ENCODE measurements at places on chromosomes 4 and X. TPM values are rescaled to one million over a fixed set of nuclear protein-coding genes. Genes with fewer than 3 reads are reported as not detected.

Gene POU3F4
- total RNA-seq = not detected

DNA sequence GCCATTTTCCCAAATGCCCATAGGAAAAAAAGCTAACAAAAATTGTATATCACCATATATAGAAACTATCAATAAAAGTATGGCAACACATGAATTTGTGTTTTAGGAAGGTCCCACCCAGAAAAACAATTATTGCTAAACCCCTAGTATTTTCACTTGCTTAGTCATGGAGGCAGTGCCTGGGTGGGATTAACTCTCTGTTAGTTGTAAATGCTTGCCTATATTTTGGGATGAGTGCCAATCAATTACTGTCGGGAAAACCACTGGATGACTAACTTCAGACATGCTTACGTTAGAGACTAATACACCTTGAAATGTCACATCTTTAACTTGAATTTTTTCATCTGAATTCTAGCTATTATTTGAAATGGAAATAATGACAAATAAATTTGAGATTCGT is 33.9 kb downstream of the TMPRSS11A start:
- no peaks in the 10 kb centered on the region for H3K4me1 ChIP-seq
- H3K27ac ChIP-seq = no peak overlapping the region
- DNase-seq = no peak
- H3K27me3 ChIP-seq = no peaks in the 10 kb centered on the region

GRCh38 chr4:94804650-94805049 is 46.9 kb downstream of the BMPR1B start:
- no peak overlapping the region for H3K4me3 ChIP-seq
- no peak overlapping the region for H3K27ac ChIP-seq
- H3K36me3 ChIP-seq = no peaks in the 10 kb centered on the region
- H3K4me1 ChIP-seq = no peaks in the 10 kb centered on the region
- no peak for DNase-seq

Gene PRSS12
- total RNA-seq = not detected

Gene CDKL5
- 2.6 TPM for total RNA-seq

DNA sequence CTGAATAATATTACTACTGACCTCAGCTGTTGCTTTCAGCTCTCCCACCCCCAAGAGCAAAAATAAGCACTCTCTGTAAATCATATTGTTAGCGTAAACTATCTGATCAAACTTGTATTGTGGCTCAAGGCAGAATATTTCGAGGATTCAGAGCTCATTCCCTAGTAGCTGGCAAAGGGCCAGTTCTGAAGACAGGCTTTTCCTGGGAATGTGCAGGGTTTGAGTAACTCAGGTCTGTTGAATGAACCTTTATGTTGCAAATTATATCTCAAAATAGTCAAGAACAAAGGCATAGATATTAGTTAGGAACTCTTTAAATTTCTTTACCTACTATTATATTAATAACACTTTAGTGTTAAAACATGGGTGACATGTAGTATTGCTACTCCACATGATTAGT is 454.9 kb downstream of the CCSER1 start:
- no peaks in the 10 kb centered on the region for H3K4me1 ChIP-seq
- H3K27me3 ChIP-seq = no peaks in the 10 kb centered on the region
- no peak overlapping the region for H3K27ac ChIP-seq
- no peaks in the 10 kb centered on the region for H3K36me3 ChIP-seq
- no peak for DNase-seq
- no peak overlapping the region for H3K4me3 ChIP-seq

Gene CD99L2
- 14.7 TPM for total RNA-seq

DNA sequence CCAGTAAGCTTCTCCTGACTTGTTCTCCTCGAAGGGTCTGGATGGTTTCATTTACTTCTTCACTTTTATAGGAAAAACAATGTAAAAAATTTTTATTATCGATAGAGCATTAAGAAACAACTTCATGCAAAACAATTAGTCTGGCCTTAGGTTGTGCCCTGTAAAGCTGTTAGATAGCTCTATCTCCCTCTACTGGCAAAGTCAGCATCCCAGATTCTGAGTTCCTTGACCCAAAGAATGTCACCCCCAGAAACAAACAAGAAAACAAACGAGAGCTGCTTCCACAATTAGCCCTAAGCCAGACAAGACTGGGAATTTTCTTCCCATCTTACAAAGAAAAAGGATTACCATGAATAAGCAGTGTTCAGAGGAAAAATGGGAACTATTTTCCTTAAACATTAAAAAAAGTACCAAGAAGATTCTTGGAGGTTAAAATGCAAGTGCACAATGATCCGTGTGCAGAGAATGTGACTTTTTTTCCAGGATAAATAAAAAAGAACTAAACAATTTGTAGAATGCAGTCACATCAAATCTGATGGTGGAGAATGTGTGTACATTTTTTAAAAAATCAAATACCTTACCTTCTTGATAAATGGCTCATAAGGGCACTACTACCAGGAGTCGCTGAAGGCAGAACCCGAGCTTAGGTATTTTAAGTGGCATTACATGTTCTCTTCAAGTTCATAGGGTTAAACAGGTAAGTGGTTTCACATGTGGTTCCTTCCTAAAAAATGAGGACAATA is 293.2 kb downstream of the FBXO8 start:
- no peak overlapping the region for H3K27ac ChIP-seq
- no peak for DNase-seq
- no peaks in the 10 kb centered on the region for H3K27me3 ChIP-seq
- H3K4me1 ChIP-seq = no peaks in the 10 kb centered on the region

DNA sequence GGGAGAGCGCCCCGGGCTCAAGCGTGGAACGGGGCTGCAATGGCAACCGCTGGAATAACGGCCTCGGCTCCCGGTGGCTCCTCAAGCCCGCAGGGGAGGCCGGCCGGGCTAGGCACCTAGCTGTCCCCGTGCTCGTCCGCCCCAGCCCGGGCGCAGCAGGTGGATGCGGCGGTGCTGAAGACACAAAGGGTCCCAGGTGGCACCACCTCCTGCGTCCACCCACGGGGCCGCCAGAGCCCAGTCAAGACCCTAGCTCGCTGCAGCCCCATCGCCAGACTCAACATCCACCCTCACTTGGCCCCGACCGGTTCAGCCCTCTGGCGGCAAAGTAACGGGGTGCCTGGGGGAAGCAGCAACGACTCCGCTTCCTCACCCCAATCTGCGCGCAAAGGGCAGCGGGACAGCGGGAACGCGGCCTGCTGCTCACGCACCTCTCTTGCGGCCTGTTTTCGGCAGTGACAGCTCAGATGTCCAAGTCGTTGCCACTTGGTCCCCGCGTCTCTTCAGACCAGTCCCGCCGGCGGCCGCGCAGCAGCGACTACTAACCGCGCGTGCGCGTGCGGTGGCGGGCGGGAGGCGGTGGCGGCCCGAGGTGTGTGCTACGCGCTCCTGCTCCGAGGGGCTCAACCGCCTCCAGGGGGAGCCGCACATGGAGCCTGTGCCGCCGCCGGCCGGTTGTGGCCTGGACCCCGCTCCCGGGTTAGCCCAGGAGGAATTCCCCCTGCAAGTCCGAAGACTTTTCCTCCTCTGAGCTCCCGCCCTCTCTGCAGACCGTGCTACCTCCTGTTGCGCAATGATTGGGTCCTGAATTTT is at the start of gene CLGN:
Gene CLGN (minus strand): TSS at position 543 of the 813 bp plus-strand sequence. CDS start 14,570 bp downstream, outside the sequence.
- no peak for DNase-seq
- H3K27ac ChIP-seq = no peak within 1 kb of the TSS
- no peaks in the 10 kb centered on the region for H3K4me1 ChIP-seq
- H3K36me3 ChIP-seq = no peaks in the 10 kb centered on the region

Gene TIMM8A
- 43.3 TPM for total RNA-seq

- peaks cover 8% of the 10 kb centered on the region for H3K4me1 ChIP-seq
- H3K4me3 ChIP-seq = no peak overlapping the region
- H3K36me3 ChIP-seq = no peaks in the 10 kb centered on the region
- no peak overlapping the region for H3K27ac ChIP-seq
- no peak for DNase-seq
These were observed 44.8 kb downstream of the CLDN34 start for GRCh38 chrX:10011991-10012390.

Gene ODAPH
- total RNA-seq = not detected

DNA sequence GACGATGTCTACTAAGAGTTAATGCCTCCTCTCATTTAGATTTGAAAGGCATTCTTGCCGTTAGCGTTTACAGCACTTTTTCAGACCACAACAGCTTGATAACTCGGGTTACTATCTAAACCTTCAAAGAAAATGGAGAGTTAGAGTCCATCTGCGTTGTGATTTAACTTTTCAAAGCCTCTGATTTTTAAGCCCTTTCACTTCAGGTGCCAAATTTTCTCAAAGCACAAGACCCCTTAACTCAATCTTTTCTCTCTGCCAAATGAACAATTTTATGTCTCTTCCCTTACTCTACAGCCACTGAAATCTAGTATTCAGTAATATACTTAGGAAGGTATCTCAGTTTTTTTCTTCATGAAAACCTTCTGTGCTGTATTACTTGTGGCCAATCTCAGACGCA is 310.5 kb downstream of the TENM3 start:
- no peaks in the 10 kb centered on the region for H3K4me1 ChIP-seq
- H3K27ac ChIP-seq = no peak overlapping the region
- H3K4me3 ChIP-seq = no peak overlapping the region
- H3K36me3 ChIP-seq = no peaks in the 10 kb centered on the region

- DNase-seq = no peak
- H3K4me3 ChIP-seq = no peak overlapping the region
- H3K36me3 ChIP-seq = no peaks in the 10 kb centered on the region
- H3K27ac ChIP-seq = no peak overlapping the region
These were observed 927.5 kb upstream of the INTU start for GRCh38 chr4:126705266-126705665.

DNA sequence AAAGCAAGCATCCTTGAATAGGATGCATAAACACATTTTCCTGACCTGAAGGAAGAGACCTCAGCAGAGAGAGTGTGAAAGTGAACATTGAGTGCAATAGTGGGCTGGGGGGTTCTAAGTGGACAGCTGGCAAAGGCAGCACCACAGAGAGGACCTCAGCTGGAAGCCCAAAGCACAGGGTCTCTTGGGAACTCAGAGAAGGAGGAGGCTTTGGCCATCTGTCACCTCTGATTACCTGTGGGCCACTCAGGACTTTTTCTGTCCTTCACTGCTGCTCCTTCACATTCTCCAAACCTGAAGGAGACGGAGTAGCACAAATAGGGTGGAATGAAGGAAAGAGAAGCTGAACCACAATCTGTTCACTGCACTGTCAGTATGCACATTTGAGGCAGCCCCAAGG is 37.9 kb upstream of the FAT4 start:
- no peak for DNase-seq
- H3K36me3 ChIP-seq = no peaks in the 10 kb centered on the region
- H3K27ac ChIP-seq = no peak overlapping the region
- H3K4me3 ChIP-seq = no peak overlapping the region
- H3K4me1 ChIP-seq = no peaks in the 10 kb centered on the region

Gene FAM199X
- 10.2 TPM for total RNA-seq

DNA sequence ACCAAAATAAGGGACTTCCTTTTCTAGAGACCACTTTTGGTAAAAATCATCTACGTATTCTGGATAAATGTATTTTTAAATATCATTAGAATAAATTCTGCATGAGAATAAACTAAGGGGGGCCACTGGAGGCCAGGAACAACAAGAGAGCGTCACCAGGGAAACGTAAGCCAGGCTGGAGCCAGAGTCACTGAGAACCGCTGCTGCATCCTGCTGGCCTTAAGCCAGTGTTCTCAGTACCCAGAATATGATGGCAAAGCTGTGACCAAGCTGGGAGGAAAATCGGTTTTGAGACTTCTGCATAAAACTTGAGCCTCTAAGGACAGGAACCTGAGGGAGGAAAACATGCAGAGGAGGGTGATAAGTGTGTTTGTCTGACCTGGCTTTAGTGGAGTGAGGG is 63.0 kb upstream of the FAM9A start:
- no peaks in the 10 kb centered on the region for H3K27me3 ChIP-seq
- no peak overlapping the region for H3K27ac ChIP-seq
- no peaks in the 10 kb centered on the region for H3K4me1 ChIP-seq
- no peak overlapping the region for H3K4me3 ChIP-seq

DNA sequence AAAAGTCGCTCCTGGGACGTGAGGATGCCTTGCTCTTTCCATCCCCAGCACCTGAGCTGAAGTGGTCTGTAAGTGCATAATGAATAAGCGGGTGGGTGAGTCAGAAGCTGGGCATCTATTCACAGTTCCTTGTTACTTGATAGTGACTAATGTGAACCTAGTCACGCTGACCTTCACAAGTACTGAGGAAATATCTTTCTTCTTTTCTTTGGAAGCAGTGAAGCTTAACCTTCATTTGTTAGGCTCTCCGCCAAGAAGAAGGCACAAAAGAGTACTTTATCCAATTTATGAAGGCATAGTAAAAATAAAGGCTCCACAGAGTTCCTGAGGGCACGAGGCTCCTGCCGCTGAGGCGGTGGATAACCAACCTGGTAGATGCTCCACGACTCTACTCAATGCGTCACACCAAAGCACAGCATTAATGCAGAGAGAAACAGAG is 475.7 kb upstream of the SLIT2 start:
- DNase-seq = no peak
- no peaks in the 10 kb centered on the region for H3K4me1 ChIP-seq
- no peak overlapping the region for H3K4me3 ChIP-seq
- H3K36me3 ChIP-seq = no peaks in the 10 kb centered on the region
- no peaks in the 10 kb centered on the region for H3K27me3 ChIP-seq

GRCh38 chr4:96093563-96093962 is 253.7 kb downstream of the PDHA2 start:
- no peaks in the 10 kb centered on the region for H3K4me1 ChIP-seq
- no peak overlapping the region for H3K27ac ChIP-seq
- H3K4me3 ChIP-seq = no peak overlapping the region
- DNase-seq = no peak
- no peaks in the 10 kb centered on the region for H3K27me3 ChIP-seq

Measured in CD8-positive, alpha-beta memory T cell (primary cell).